CD14-positive monocyte (primary cell): ENCODE measurements at places on chromosomes 6 and 20. TPM values are rescaled to one million over a fixed set of nuclear protein-coding genes. Genes with fewer than 3 reads are reported as not detected.

The BACH2 gene
- polyA plus RNA-seq, result 0.04 TPM

DNA sequence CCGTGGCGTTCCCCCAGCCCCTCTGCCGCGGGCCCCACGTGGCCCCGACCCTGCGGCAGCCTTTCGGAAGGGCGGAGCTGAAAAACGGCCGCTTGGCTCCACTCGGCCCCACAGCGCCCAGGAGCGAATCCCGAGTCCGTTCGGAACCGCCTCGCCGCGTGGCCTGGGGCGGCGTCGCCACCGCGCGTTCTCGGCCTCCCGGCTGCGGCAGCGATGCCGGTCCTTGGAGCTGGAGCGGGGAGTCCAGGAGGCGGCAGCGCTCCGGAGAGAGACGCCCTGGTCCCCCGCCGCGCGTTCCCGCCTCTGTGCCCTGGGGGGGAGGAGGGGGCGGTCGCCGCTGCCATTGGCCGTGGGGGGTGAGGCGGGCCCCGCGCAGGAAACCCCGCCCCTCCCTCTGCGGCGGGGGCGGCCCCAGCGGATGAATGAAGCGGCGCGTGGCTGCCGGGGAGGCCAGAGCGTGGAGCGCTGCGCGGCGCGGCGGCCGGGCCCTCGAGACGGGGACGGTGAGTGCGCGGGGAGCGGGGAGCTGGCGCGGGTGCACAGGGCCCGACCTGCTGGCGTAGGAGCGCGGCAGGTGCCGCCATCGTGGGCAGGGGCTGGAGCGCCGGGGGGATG is at the start of gene SLCO4A1:
Gene SLCO4A1 (plus strand): TSS at position 453 of the 615 bp plus-strand sequence. CDS start 13,952 bp downstream, outside the sequence.
- no peaks in the 10 kb centered on the region for H3K36me3 ChIP-seq
- H3K27ac ChIP-seq, result no peak within 1 kb of the TSS
- peaks cover 35% of the 10 kb centered on the region for H3K4me1 ChIP-seq
- peak within 1 kb of the TSS; percentile 3 for H3K4me3 ChIP-seq
- peak; percentile 53 for DNase-seq
- peaks cover 6% of the 10 kb centered on the region for H3K27me3 ChIP-seq

The ARMH2 gene
- polyA plus RNA-seq, result 0.34 TPM

DNA sequence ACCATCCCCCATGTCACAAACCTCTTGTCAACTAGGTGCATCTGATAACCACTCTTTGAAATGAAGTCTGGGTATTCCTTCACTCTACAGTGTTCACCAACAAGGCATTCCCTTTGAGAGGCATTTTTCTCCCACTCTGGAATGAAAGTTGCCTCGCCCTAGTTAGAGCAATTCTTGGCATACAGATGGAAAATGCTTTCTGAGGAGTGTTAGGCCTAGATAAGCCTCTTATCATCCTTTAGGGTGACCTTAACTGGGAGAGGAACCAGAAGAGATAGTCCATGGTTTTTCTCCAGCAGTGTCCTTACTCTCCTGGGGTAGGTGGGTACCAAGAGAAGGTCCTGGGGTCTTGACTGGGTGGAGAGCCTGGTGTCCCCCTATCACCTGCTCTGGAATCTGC is 14.8 kb downstream of the CLIC5 start:
- H3K4me3 ChIP-seq, result no peak overlapping the region
- no peaks in the 10 kb centered on the region for H3K27me3 ChIP-seq
- no peak overlapping the region for H3K27ac ChIP-seq
- H3K4me1 ChIP-seq, result no peaks in the 10 kb centered on the region

GRCh38 chr6:24861934-24862333 is 63.2 kb upstream of the ARMH2 start:
- H3K4me3 ChIP-seq, result no peak overlapping the region
- peaks cover 38% of the 10 kb centered on the region for H3K4me1 ChIP-seq
- peaks cover 95% of the 10 kb centered on the region for H3K36me3 ChIP-seq
- no peaks in the 10 kb centered on the region for H3K27me3 ChIP-seq

The MSH5 gene
- 0.58 TPM for polyA plus RNA-seq

- H3K4me1 ChIP-seq, result no peaks in the 10 kb centered on the region
- H3K36me3 ChIP-seq, result no peaks in the 10 kb centered on the region
- no peak overlapping the region for H3K27ac ChIP-seq
- no peak for DNase-seq
These were observed 367 bp downstream of the GSTA3 start for GRCh38 chr6:52909131-52909530.

The CYP39A1 gene
- not detected in 2 replicates for polyA plus RNA-seq
